ENCODE measurements at places on chromosomes 5 and 9.

GRCh38 chr9:35335164-35335563, 154.7 kb upstream of the RUSC2 start:
- no peak for DNase-seq

DNA sequence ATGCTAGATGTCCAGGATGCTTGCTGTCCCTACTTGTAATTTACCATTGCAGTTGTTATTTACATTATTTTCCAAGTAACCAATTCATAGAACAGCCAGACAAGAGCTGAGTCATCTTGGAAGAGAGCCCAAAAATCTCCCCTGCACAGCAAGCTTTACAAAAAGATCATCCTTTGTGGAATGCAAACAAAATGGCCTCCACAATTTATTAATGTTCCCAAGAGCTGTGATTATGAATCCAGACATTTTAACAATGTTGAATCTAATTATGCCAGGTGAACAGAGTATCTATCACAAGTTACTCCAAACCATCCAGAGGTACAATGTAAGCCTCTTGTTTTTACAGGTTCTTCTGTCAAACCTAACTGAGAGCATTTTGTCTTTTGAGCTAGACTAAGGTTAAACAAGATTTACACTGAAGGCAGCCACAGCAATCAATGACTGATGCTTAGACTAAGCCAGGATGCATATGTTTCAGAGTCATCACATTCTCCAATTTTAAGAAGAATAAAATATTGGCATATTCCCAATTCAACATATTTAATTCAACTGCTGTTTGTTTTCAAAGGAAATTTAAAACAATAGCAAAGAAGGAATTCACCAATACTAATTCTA, 95.3 kb upstream of the SLC12A2 start:
- DNase-seq = peak; percentile 89

- no peak for DNase-seq
Measured at GRCh38 chr9:136378170-136379002, 4.9 kb upstream of the CARD9 start.

GRCh38 chr9:38285236-38285635, 107.3 kb upstream of the ALDH1B1 start:
- DNase-seq = no peak

- no peak for DNase-seq
Measured at GRCh38 chr5:88940713-88941112, 57.7 kb upstream of the MEF2C start.

- DNase-seq = no peak
Measured at GRCh38 chr5:112646139-112646936, 91.3 kb upstream of the APC start.

DNA sequence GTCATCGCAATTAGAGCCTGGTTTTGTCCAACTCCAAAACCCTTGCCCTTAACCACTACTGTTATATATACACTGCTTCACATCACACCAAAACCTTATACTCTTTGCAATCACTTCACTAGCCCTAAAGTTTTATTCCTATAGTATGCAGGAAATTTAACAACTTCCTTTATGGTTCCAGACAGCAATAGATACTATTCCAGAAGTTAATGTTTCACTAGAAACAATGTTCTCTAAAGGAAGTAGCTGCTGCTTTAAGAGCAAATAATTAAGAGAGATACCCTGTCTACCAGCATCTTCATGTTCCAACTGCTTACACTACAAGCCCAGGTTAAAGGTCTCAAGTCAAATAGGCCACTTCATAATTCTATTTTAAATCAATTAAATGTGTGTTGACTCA, 22.0 kb downstream of the FREM1 start:
- DNase-seq = no peak

- DNase-seq = no peak
Measured at GRCh38 chr9:107614765-107615164, 125.2 kb upstream of the KLF4 start.

DNA sequence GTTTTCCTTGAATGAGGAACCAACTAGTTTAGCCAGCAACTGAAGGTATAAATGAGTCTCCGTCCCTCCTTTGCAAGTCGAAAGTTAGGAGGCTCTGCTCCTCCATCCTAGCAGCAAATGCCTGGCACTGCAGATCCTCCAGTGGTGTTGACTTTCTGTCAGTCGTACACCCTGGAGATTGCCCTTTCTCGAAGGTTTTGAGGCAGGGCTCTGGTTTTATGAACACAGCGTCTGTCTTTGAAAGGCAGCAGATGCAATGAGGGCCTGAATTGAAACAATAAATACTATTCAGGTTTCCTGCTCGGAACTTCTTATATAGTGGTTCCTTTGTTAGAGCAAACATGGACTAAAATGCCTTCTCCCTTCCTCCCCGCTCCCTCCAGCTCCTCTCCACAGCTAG, 284.0 kb downstream of the TMEM38B start:
- DNase-seq = no peak

- DNase-seq = no peak
Measured at GRCh38 chr5:57929271-57929670, 446.7 kb upstream of the ACTBL2 start.

GRCh38 chr9:3478549-3478953, 47.2 kb downstream of the RFX3 start:
- peak; percentile 96 for DNase-seq

GRCh38 chr5:42600441-42600840, 156.2 kb upstream of the CCDC152 start:
- DNase-seq = no peak

- no peak for DNase-seq
Measured at GRCh38 chr5:123763201-123763600, 251.2 kb downstream of the CSNK1G3 start.

- DNase-seq = no peak
Measured at GRCh38 chr5:177432143-177432838, 5.8 kb downstream of the GRK6 start.

DNA sequence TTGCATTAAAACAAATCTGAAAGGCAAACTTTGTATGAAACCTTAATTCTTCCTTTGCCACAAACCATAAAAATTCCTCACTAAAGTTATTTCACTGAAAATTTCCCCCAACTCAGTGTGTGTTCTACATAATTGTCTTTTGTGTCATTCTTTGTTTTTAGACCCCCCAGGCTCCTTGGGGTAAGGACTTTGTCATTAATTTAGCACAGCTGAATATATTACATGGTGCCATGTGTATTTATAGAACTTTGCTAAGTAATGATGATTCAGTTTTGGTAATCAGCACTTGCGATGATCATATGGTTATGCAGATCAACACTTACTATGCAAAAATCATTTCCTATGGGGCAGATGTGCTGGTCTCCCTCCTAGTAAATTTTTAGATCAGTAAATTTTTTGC, 712.1 kb upstream of the MEF2C start:
- DNase-seq = no peak

DNA sequence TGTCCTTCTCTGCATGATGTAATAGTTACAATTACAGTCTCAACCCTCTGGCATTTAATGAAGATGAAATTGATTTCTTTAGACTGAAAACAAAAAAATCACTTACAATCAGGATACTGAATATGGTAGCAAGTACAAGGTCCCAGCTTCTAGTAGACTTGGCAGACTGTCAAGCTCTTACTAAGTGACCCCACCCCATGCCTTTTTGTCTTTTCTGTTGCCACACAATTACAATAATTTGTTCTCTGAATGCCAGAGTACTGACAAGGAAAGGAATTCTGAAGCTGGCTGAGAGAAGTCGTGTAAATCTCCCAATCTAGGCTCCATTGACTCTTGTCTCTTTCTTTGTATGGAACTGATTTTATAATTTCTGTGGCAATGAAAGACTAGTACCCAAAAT, 154.2 kb downstream of the TMC1 start:
- peak; percentile 89 for DNase-seq

- no peak for DNase-seq
Measured at GRCh38 chr9:101372327-101373118, 12.3 kb downstream of the BAAT start.

DNA sequence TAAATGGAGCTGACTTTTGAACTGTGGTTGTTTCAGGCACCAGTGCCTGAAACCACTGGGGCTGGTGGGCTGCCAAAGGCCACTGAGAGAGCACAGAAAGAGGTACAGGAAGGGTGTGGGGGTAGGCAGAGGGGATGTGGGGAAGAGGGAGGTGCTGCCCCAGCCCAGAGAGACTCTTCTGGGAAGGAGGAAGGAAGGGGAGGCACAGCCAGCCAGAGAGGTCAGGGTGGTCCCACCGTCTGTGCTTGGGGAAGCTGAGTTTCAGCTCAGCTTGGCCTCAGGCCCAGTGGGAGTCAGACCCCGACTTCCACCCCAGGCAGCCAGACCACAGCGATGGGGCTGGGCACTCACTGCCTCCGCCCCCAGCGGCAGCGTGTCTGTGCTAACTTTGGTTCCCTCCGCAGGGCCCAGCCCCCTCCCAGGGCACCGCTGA, 8.6 kb upstream of the PHYKPL start:
- DNase-seq = no peak

DNA sequence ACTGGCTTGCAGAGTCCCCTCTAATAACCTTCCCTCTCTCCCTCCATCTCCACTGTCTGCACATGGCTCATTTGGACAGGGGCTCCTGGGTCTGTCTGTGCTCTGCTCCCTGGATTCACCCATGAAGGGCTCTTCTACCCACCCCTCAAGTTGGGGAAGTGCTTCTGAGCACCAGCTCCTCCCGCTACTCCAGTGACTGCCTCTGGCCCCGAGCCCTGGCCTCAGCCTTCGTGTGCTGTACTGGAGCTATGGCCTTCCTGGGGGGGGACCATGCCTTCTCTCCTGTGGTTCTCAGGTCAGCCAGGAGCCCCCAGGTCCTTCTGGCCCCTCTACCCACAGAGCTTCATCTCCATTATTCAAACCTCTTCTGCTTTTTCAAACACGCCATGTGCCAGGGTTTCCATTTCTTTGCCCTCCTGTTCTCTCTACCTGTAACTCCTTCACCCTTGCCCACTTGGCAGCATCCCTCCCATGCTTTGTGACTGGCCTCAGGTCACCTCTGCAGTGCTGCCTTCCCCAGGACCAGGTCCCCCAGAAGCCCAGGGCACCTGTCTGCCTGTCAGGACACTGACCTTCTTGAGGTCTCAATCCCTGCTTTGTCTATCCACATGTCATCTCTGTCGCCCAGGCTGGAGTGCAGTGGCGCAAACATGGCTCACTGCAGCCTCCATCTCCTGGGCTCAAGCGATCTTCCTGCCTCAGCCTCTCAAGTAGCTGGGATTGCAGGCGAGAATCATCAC, 9.5 kb downstream of the SH3PXD2B start:
- no peak for DNase-seq

GRCh38 chr9:12955510-12956163, 180.8 kb downstream of the LURAP1L start:
- no peak for DNase-seq
